ENCODE measurements at places on chromosomes 1 and 21.

DNA sequence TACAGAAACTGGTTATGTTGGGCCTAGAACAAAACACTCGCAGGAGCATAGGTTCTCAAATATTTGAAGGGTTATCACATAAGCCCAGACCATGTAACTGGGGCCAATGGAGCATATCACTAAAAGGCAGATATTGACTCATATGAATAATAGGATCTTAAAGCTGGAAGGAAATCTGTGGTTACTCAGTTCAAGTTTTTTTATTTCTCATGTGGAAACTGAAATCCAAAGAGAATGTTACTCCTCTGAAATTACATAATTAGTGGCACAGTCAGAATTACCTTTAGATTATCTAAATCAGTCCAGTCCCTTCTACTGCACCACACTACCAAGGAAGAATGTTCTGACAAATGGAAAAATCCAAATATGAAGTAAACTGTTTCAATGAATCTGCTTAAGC lies 12.0 kb downstream of the SLAMF8 start:
- DNase-seq, result no peak

GRCh38 chr21:43364851-43365424 lies 62.0 kb downstream of the SIK1 start:
- DNase-seq, result no peak

GRCh38 chr1:244502630-244503029 lies 41.6 kb downstream of the CATSPERE start:
- no peak for DNase-seq

GRCh38 chr1:197918807-197919345 lies 1.7 kb downstream of the LHX9 start:
- DNase-seq, result no peak

GRCh38 chr1:13623021-13623637 lies 39.5 kb downstream of the PDPN start:
- no peak for DNase-seq

DNA sequence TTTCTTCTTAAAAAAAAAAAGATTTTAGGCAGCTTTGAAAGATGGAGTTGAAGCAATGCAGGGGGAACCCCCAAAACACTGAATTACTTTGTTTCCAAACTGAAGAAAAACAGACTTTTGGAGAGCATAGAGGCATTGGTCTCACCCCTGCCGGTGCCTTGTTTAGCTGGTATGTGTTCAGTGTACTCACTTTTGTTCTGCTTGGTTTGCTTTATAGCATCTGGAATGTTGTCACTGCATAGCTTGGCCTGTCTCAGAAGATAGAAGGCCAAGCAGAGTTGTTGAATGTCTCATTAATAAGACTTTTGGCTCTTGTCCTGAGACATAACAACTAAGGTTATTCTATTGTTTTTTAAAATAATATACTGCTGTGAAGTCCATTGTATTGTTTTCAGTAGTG lies 6.9 kb downstream of the THRAP3 start:
- peak; percentile 64 for DNase-seq

- DNase-seq, result peak; percentile 70
Observed at GRCh38 chr21:37208056-37208721, 58.9 kb downstream of the VPS26C start.

All from astrocyte of the hippocampus (primary cell).